ENCODE measurements at places on chromosomes 16 and 17.

DNA sequence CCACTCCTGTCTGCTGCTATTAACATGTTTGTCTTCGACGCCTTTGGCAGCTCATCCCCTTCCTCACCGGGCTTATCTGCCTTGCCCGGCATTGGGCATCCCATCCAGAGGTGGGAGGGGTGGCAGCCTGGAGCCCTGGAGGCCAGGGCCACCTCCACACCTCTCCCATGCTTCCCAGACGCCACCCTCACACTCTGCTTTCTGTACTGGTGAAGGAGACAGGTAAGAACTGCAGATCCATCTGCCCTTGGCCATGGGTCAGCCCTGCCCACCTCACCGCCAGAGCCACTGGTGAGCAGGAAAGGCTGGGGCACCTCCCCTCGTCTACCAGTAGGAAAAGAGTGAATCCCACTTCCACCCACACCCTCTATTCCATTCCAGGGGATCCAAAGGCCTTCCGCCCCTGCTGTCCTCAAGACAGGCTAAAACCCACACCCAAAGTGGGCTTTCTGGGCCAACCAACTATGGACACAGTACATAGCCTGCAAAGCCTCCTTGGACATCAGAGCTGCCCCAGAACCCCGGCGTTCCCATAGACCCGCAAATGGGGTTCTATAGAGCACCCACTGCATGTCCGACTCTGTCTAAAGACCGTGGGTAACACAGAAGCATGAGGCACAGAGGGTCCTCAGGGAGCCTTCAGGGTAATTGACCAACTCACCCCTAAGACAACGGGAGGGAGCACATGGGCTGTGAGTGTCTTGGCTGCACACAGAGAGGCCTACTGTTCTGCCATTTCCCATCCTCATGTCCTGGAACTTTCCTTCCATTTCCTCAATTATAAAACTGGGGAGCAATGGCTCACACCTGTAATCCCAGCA lies 23.4 kb upstream of the RBFOX3 start:
- peak; percentile 1 for DNase-seq

DNA sequence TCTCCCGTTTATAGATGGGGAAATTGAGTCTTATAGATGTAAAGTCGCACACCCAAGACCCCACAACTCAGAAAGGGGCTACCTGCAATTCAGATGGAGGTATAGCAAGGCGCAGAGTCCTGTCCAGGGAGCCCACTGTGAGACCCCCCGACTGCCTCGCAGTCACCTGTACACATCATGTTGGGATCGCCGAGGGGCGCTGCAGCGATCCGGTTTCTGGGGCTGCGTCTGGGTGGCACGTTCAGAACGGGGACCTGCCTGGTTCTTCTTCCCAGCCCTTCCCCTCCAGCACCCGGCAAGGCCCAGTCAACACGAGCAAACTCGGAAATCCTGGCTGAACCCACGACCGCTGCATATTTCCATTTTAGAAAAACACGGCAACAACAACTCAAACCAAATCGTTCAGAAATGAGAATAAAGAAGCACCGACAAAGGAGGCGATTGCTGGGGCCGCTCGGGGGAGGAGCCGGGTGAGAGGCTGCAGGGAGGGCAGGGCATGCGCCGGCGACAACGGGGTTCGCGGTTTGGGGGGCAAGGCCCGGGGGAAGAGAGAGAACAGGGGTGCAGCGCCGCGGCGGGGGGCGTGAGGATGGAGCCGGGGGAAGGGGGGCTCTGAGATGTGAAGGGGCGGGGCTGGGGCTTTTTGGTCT lies 643 bp downstream of the HSDL1 start:
- peak; percentile 33 for DNase-seq

- no peak for DNase-seq
Observed at GRCh38 chr16:65176603-65177002, 54.7 kb upstream of the CDH11 start.

- no peak for DNase-seq
Observed at GRCh38 chr17:68377771-68378267, 79.5 kb downstream of the WIPI1 start.

- DNase-seq = no peak
Observed at GRCh38 chr17:39551879-39552278, 55.8 kb downstream of the NEUROD2 start.

GRCh38 chr17:80353718-80354275 lies 61.2 kb upstream of the ENDOV start:
- DNase-seq = no peak

DNA sequence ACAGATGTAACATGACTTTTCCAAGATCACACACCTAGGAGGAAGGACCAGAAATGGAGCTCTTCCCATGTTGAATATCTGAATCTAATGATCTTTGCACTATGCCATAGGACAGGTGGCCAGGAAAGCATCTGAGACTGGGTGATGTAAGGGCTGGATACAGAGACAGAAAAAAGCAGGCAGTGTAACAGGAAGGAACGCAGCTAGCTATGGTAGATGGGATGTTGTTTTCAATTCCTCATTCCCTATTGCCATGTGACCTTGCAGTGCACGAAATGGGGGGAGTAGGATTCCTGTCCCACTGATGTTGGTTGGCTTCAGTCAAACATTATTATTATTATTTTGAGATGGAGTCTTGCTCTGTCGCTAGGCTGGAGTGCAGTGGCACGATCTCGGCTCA lies 3.7 kb upstream of the NPIPB15 start:
- no peak for DNase-seq

- no peak for DNase-seq
Observed at GRCh38 chr16:79154086-79154485, 446.5 kb downstream of the MAF start.

DNA sequence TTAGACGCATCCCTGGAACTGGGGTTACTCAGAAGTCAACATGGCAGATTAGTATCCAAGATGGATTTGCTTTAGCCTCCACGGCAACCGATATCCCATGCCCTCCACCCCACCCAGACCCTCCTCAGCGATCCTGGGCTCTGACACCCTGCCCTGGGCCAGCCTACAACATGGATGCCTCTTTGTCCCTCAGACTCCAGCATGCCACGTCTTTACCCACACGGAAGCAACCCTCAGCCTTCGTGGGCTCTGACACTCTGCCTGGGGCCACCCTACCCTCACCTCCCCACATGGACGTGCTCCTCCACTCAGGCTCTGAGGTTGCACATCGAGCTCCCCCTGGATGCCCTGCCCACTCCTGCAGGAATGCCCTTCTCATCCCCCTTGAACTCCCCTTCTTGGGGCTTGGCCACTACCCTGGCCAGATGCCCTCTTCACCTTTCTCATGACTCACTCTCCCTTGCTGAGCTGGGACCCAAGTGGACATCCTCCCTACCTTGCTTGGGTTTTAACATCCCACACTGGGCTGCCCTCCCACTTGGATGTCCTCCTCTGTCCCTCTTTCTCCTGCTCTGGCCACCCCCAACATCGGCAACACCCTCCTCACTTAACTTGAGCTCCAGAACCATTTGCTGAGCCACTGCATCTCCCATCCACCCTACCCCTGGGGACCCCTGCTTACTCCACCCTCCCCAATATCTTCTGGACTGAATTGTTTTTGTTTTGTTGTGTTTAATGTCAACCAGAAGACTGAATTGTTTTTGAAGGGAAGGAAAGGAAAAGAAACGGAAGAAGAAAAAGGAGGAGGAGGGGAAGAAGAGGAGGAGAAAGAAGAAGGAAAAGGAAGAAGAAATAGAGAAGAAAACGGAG lies 18.3 kb upstream of the TMEM92 start:
- DNase-seq = peak; percentile 8

GRCh38 chr16:78416400-78416799 lies 316.9 kb downstream of the WWOX start:
- no peak for DNase-seq

- no peak for DNase-seq
Observed at GRCh38 chr17:20944014-20944865, 98.6 kb downstream of the USP22 start.

GRCh38 chr16:48539485-48540221 lies 70.3 kb downstream of the N4BP1 start:
- DNase-seq = no peak

GRCh38 chr17:56047331-56047730 lies 105.9 kb upstream of the ANKFN1 start:
- no peak for DNase-seq

- no peak for DNase-seq
Observed at GRCh38 chr16:57016831-57017230, 27.5 kb downstream of the NLRC5 start.

- DNase-seq = no peak
Observed at GRCh38 chr16:19968891-19969683, 84.4 kb upstream of the GPRC5B start.

DNA sequence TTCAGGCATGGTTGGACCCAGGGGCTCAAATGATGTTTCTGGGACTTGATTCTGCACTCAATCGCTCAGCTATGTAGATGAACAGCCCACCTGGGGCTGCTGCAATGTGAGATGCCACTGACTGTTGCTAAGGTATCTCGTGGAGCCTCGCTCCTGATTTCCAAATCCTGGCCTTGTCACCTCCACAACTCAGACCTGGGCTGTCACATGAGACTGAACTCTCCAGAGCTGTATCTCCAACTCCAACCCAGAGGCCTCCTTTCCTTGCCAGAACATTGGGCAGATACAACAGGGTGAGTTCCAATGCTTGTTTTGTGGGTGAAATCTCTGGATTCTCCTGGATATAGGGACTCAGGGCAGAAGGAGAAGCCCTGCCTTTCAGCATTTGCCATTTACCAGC lies 79.5 kb downstream of the GNAO1 start:
- DNase-seq = no peak

DNA sequence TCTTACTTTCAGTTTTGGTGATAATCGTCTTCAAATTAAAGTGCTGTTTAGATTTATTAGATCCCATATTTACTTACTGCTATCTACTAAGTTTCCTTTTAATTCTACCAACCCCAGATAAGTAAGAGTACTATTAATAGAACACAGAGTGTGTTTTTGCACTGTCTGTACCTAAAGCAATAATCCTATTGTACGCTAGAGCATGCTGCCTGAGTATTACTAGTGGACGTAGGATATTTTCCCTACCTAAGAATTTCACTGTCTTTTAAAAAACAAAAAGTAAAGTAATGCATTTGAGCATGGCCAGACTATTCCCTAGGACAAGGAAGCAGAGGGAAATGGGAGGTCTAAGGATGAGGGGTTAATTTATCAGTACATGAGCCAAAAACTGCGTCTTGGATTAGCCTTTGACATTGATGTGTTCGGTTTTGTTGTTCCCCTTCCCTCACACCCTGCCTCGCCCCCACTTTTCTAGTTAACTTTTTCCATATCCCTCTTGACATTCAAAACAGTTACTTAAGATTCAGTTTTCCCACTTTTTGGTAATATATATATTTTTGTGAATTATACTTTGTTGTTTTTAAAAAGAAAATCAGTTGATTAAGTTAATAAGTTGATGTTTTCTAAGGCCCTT lies 56.8 kb downstream of the HLF start:
- no peak for DNase-seq

GRCh38 chr17:39929646-39930407 lies 2.3 kb downstream of the LRRC3C start:
- no peak for DNase-seq

GRCh38 chr17:80443916-80444643 lies 29.1 kb downstream of the ENDOV start:
- DNase-seq = no peak

- DNase-seq = no peak
Observed at GRCh38 chr16:25165284-25165683, 51.5 kb upstream of the AQP8 start.

DNA sequence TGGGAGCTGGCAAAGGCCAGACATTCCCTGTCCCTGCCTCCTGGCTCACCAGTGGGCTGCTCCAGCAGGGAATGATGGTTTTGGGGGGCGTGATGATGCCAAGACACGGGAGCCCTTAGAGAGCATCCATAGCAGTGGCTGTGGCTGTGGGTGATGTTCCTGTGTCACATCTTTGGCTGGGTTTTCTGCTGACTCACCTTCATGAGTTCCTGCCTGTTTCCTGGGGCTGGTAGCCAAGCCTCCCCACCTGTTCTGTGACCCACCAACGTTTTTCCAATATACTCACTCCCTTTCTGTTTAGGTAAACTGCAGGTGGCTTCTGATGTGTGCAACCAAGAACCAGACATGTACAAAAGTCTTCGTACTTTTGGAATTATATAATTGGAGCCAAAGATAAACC lies 16.5 kb upstream of the NF1 start:
- DNase-seq = no peak

DNA sequence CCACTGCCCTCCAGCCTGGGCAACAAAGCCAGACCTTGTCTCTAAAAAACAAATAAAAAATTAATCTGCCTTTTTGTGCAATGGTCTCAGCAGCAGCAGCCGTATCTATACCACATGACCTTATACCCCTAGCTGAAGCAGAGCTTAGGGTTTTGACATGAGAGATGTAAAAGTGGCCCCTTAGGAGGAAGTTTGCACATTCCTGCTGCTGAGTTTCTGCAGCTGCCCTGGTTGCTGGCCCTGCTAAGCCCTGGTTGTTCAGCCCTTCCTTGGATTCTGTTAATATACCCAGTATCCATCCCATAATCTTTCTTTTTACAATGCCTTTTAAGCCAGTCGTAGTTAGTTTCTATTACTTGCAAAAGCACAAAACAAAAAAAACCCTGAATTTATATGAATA lies 33.0 kb upstream of the PRKCB start:
- DNase-seq = no peak

- DNase-seq = no peak
Observed at GRCh38 chr16:22425036-22425801, 50.8 kb upstream of the CDR2 start.

DNA sequence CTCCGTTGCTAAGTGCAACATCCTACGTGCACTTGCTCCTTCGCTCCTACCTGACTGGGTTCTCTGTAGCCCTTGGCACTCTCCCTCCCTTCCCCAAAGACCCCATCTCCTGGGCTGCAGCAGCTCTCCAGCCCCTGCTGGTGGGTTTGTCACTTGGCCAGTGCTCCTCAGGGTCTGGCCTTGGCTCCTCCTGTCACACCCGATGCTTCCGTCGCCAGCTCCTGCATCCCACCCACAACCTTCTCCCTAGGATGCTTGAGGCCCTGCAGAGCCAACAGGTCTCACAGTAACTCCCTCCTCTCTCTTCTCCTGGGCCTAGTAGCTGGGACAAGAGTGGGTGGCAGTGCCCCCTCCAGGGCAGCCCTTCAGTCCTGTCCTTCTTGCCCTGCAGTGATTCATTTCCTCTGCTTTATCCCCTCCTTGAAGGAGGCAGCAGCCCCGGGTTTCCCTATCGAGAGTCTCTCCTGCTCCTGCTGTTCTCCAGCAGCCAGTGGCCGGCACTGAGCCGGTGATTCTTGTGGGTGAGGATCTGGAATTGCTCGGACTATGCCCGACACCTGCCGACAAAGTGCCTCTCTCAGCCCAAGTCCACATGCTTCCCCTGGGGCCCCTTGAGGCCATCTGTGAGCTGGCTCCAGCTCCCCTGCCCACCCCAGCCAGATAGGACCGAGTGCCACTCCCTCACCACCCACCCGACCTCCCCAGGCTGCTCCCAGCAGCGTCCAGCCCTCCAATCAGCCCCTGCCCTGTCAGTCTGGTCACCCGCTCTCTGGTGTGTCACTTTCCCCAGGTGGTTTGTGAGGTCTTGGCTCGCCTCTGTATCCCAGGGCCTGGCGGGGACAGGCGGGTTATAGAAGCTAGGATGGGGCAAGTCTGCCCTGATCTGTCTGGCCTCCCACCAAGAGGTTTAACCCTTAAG lies 3.8 kb downstream of the LITAFD start:
- no peak for DNase-seq

GRCh38 chr17:63399856-63400255 lies 46.2 kb downstream of the CYB561 start:
- no peak for DNase-seq

Measured in GM12892 (cell line).